ENCODE measurements at places on chromosomes 12 and 14. TPM values are rescaled to one million over a fixed set of nuclear protein-coding genes. Genes with fewer than 3 reads are reported as not detected.

Gene MYF6
- total RNA-seq, result not detected

Gene IFNG-AS1
- total RNA-seq, result 1.2 TPM

Gene KRT6A
- not detected for total RNA-seq

DNA sequence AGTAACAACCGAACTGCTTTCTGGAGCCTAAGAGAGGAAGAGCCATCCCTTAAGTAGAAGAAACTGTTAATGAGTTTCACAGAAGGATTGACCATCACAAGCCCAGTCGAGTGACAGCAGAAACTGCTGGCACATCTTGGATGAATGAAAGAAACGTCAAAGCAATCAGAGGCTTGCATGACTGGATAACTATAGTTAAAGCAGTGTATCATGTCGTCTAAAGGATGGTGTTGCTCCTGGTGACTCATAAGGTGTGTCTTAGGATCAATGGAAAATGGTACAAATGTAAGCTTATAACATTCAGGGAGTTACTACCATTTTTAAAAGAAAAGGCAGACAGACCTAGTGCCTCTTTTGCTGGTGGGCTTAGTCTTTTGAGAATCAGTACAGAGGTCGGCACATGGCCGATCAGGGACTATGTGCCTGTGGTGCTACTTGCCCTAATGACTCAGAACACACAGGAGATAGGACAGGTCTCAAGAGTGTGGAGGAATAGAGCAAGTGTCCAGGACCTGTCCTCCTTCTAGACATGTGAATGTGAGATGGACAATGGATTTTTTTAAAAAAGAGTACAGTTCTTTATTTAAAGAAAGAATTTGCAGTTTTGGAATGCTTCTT lies 55.7 kb downstream of the TMX1 start:
- no peak for DNase-seq

GRCh38 chr12:50004696-50005095 lies 20.6 kb downstream of the RACGAP1 start:
- no peak for DNase-seq

DNA sequence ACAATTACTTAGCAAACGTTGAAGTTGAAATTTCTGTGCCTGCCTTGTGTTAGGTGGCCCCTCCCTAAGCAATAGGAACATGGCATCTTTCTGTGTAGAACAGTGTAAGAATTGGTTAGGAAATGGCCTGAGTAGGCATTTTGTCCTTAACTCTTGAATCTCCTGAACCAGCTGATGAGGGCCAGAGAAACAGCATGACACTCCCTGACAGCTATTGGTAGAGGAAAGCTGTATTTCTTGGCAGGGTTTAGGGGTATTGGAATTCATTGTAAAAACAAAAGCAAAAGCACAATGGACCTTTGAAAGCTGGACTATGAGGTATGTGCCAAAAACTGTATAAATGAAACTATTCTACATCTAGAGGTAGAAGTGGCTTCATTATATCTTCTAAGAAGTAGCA lies 40.6 kb upstream of the LRTM2 start:
- no peak for DNase-seq

GRCh38 chr12:67712011-67712410 lies 63.5 kb downstream of the DYRK2 start:
- DNase-seq, result no peak

DNA sequence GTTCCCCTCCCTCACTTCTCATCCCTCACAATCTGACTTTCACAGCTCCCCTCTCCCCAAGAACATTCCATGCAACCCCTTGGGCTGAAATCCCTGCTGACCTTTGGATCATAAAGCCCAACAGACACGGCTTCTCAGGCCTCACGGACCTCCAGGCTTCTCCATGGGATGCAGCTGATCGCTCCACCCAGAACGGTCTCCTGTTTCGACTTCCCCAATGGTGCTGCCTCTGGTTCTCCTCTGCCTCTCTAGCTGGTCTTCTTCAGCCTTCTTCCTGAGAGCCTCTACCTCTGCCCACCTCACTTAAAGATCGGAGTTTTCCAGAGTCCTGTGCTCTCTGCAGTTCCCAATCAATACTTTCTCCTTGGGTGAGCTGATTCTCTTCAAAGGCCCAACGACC lies 17.8 kb upstream of the PRMT8 start:
- no peak for DNase-seq

DNA sequence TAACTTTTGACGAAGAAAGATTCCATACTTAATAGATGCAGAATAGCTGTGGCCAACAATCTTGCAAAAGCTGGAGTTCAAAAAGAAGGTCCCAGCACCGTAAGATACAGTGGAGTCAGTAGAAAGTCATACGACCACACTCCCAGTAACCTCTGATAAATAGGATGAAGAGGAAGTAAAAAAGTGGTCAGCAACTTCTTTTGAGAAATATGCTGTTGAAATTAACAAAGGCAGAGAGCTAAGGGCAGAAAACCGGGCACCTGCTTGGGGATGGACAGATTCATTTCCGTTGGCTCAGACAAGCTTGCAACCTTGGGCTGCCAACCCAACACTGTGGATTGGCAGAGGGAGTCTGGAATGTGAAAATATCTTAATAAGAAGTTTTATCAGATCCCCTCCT lies 40.0 kb downstream of the BTG1 start:
- no peak for DNase-seq

All from activated naive CD4-positive, alpha-beta T cell treated with anti-CD3 and anti-CD28 coated beads for 36 hours (primary cell).